ENCODE measurements at places on chromosomes 16 and 17.

DNA sequence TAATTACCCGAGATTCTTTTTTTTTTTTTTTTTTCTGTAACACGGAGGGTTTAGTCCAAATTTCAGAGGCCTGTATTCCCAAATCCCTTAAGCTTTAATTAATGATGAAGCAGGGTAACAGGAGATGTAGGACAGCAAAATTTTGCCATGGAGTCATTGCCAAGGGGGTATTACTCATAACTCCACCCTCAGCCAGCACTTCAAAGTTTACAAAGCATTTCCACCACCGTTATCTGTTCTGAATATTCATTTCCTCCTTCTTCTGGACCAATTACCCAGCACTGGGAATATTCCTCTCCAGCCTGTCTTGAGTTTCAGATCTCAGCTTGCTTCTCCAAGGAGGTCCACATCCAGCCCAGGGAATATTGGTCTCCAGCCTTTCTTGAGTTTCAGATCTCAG is 747.5 kb upstream of the EEF2KMT start:
- no peak for DNase-seq

DNA sequence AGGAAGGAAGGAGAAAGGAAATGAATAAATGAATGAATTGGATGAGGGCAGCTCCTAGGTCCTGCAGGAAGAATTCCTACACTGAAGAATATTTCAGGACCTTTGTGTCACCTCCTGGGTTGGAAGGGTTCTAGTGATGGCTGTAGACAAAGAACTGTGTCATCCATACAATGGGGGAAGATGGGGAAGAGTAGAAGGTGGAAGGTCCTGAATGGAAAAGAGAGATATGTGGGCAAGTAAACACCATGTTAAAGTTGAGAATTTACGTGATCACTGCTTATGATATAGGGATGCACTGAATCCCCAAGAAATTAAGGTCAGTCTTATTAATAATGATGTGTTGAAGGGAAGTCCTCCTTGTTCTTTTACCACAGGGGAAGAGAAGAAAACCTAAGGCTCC is 4.2 kb upstream of the SUPT4H1 start:
- DNase-seq: no peak

DNA sequence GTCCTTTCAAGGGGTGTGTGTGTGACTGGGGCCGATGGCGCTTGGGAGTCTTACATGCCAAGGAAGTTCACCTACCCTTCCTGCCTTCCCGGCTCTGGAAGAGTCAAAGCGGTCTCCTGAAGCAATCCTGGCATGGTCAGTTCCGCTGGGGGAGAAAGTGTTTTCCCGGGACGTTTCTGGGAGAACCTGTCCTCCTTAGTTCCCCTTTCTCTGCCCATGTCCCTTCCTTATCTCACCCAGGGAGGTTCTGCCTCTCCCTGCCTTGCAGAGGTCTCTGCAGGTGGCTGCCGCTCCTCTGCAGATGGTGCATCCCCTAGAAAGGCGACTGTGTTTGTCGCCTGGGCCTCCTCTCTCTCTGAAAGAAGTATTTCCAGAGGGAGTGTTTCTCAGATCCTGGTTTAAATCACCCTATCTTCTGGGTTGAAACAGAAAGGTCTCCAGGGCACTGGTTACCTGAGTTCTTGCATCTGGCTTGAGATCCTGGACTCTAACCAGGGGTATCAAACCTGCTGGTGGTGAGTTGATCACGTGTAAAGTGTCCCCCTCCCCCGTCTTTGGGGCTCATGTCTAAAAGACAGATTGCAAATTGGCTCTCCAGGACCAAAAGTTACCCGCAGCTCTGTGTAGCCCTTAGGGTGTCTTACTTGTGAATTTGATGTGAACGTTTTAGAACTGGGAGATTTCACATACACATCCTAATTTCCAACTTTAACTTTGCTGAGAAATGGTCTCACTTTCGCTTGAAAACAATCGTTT is 1.9 kb downstream of the PRKCB start:
- no peak for DNase-seq

DNA sequence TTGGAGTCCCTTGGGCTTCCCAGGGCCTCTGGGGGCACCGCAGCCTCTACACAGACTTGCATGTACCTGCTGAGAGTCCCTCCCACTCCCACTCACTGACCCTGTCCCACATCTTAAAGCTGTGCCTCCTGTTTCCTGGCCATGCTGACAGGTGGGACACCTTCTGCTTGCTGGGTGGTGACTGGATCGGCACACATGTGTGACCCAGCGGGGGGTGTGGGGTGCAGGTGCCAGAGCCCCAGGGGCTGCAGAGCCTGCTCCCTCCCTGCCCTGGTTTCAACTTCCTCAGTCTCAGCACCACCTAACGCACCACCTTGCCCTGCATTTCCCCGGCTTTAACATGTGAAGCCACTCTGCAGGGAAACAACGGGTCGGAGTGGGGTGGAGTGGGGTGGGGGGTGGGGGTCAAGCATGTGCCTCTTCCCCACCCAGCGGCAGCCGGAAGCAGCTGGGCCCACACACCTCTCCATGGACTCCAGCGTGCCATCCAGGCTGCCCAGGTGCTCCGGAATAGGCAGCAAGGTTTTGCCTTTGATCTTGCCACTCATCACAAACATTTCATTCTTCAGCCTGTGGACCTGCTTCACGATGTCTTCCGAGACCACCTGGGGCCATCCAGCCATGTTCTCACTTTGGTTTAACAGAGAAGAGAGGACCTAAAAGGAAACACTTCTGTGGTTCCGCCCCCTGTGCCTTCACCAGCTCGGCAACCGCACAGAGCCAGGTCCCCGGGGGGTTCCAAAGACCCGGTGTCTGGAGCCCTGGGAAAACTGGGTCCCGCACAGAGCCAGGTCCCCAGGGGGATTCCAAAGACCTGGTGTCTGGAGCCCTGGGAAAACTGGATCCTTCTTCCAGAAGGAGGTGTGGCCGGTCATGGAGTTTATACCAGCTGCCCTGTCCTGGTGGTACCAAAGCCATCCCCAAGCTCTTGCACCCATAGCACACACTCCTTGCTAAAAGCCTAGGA is 4.7 kb downstream of the DNAH17 start:
- DNase-seq: peak; percentile 51

DNA sequence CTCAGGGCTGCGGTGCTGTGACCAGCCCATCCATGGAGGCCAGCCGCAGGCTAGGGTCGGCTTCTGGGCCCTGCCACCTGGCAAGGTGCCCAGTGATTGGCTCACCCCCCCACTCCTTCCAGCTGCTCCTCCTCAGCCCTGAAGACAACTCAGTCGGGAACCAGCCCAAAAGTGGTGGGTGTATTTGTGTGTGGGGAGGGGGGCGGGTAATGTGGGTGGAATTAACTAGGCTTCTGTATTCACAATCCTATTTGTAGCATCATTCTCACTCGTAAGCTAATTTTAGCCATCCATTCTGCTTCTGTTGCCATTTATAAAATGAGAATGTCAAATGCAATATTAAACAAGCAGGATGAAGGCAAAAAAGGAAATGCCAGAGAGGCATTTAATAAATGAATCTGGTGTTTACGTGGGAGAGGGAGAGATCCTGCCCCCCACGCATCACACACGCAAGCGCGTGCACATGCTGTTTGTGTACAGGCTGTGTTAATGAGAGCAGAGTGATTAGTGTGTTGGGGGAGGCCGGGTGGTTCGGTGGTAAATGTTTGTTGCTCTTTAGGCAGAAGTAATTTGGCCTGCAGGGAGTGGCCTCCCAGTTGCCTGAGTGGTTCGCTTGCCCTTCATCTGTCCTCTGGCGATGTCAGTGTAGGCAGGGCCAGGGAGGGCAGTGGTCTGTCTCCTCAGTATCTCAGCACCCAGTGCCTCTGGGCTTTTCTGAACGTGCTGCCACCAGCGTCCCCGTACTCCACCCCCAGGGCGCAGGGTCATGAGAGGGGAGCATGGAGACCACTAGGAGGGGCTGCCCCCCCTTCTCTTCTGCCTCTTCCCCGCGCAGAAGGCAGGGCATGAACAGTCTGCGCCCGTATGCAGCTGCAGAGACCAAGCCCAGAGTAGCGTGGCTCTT is 140.1 kb downstream of the CCDC182 start:
- DNase-seq: peak; percentile 96

DNA sequence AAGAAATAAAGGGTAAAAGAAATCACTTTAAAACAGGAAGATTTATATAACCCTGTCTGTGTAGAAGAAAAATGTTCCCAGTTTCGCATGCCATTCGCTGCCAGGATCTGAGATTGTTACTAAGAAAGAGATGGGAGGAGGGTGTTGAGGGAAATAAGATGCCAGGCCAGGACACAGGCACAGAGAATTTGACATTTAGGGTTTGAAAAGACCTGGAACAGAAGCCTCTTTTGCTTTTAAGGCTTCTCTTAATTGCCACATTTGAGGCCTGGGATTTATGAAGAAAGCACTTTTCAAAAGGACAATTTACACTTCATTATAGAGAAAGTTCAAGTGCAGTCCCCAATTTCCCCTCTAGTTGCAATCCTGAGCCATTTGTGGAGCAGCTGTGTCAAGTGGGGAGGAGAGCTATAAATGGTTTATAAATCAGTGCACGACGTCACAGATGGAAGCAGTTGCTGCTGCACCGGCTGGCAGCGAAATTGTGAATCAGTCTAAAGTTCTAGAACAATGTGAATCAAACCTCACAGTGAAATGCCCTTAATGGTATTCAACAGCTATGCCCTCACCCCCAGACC is 26.5 kb upstream of the C16orf87 start:
- DNase-seq: peak; percentile 61

All from NCI-H2171 treated with DMSO at 0.1 percent for 48 hours (cell line).